ENCODE measurements at places on chromosomes 12 and 14.

GRCh38 chr14:30678926-30679431, 56.9 kb downstream of the SCFD1 start:
- DNase-seq = no peak

- DNase-seq = no peak
Measured at GRCh38 chr12:75646329-75647210, 135.2 kb upstream of the KRR1 start.

DNA sequence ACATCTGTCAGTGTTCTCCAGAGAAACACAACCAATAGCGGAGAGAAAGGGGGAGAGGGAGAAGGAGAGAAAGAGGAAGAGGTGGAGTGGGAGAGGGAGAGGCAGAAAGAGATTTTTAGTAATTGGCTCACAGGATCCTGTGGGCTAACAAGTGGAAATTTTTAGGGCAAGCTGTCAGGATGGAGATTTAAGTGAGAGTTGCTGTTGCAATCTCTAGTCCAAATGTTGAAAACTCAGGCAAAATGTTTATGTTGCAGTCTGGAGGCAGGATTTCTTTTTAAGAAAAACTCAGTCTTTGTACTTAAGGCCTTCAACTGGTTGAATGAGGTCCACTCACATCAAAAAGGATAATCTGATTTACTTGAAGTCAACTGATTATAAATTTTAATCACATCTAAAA, 12.5 kb upstream of the GLIPR1L2 start:
- DNase-seq = no peak

- no peak for DNase-seq
Measured at GRCh38 chr14:70064136-70064865, 124.5 kb downstream of the SLC8A3 start.

GRCh38 chr12:31517994-31518393, 72.9 kb downstream of the DENND5B start:
- no peak for DNase-seq

DNA sequence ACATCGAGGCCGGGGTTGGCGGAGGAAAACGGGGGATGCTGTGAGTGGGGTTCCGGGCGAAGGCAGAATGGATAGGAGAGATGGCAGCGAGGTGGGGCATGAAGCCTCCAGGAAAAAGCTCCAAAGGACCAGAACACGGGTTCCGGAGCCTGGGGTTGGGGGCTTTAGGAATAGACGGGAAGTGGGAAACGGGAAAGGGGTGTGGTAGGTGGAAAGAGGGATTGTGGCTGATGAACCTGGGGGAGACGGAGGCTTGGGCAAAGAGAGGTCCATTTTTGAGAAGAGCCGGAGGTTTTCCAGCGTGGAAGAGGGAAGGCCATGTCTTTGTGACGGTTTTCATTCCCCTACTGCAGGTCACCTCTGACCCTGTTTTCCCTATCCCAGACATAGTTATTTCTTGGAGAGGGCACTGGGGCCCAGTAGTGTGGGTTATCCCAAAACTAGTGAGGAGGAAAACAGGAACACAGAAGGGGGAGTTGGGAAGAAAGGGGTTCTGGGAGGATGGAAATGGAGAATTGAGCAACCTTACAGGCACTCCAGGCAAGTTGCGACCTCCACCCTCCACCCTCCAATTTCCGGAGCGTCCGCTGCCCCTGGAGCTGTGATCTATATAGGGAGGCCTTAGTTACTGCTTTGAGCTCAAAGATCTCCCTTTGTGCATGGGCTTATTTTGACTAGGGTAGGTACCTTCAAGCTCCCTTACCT, 1.1 kb downstream of the ATN1 start:
- no peak for DNase-seq

DNA sequence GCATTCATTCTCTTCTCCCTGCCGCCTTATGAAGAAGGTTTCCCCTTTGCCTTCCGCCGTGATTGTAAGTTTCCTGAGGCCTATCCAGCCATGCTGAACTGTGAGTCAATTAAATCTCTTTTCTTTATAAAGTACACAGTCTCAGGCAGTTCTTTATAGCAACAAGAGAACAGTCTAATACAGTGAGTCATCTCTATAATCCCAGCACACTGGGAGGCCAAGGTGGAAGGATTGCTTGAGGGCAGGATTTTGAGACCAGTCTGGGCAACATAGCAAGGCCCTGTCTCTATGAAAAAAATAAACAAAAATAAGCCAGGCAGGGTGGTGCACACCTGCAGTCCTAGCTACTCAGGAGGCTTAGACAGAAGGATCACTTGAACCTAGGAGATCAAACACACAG, 259.9 kb downstream of the CEP128 start:
- DNase-seq = no peak

DNA sequence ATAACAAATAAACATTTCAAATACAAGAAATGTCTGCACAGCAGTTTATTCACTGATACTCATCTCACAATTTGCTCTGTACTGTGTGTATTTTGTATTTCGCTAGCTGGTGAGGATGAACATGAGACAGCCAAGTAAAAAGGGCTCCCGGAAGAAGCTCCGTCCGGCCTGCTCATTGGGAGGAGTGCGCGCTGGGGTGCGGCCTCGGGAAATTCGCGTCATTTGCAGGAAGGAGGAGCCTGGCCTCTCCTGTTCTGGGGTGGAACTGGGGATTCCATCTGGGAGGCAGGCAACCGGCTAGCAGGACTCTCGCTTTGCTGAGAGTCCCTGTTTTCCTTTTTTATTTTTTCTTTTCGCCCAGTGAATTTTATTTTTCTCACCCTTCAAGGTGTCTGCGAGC, 368.4 kb upstream of the TMEM132C start:
- DNase-seq = no peak
